ENCODE measurements at places on chromosomes 13 and 19. TPM values are rescaled to one million over a fixed set of nuclear protein-coding genes. Genes with fewer than 3 reads are reported as not detected.
A peak's percentile ranks its signal among the peaks of the same experiment; 100 is the strongest.

Gene NLRP7
- total RNA-seq = not detected

DNA sequence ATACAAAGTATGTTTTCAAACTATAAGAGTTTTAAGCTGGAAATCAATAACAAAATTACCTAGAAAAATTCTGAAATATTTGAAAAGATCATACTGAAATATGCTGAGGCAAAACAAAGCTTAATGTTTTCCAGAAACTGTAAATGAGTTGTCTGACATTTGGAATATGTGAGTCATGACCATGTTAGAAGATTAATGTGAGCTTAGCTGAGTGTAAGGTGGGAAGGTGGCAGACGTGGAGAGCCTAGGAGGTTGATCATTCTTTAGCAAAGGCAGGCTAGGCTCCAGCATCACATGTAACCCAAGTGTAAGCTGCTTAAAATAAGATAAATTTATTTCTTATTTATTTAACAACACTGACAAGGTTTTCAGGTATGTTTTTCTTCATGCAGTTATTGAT is 2086.1 kb upstream of the PCDH20 start:
- no peaks in the 10 kb centered on the region for H3K27me3 ChIP-seq
- H3K4me3 ChIP-seq = no peak overlapping the region
- H3K36me3 ChIP-seq = no peaks in the 10 kb centered on the region

DNA sequence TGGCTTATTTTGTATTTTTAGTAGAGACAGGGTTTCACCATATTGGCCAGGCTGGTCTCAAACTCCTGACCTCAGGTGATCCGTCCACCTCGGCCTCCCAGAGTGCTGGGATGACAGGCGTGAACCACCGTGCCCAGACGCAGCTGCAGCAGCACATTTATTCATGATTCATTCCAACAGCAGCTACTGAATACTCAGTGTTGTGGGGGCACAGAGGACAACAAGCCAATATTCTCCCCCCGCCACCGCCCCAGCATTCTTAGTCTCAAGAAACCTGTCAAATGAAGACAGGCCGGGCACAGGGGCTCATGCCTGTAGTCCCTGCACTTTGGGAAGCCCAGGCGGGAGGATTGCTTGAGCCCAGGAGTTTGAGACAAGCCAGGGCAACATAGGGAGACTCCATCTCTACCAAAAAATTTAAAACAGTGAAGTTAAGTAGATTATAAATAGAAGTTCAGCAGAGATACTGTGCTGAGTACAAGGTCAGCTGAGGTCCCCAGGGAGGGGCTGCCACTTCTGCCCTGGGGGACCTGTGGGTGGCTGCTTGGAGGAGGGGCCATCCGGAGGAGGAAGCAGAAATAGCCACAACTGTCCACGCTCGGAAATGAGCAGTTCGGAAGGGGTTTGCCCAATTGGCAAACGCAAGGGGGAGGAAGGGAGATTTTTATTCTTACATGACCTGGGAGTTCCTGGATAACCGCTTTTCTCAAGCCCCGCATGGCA is 4.3 kb downstream of the DOT1L start:
- no peaks in the 10 kb centered on the region for H3K36me3 ChIP-seq
- peaks cover 87% of the 10 kb centered on the region for H3K4me1 ChIP-seq
- peak; percentile 85 for DNase-seq
- peak overlapping the region; percentile 94 for H3K27ac ChIP-seq
- H3K4me3 ChIP-seq = peak overlapping the region; percentile 22
- no peaks in the 10 kb centered on the region for H3K27me3 ChIP-seq

GRCh38 chr13:107977071-107977574 is 238.2 kb downstream of the LIG4 start:
- no peak for DNase-seq
- no peak overlapping the region for H3K27ac ChIP-seq
- H3K4me3 ChIP-seq = no peak overlapping the region

Gene SLC10A2
- not detected for total RNA-seq

DNA sequence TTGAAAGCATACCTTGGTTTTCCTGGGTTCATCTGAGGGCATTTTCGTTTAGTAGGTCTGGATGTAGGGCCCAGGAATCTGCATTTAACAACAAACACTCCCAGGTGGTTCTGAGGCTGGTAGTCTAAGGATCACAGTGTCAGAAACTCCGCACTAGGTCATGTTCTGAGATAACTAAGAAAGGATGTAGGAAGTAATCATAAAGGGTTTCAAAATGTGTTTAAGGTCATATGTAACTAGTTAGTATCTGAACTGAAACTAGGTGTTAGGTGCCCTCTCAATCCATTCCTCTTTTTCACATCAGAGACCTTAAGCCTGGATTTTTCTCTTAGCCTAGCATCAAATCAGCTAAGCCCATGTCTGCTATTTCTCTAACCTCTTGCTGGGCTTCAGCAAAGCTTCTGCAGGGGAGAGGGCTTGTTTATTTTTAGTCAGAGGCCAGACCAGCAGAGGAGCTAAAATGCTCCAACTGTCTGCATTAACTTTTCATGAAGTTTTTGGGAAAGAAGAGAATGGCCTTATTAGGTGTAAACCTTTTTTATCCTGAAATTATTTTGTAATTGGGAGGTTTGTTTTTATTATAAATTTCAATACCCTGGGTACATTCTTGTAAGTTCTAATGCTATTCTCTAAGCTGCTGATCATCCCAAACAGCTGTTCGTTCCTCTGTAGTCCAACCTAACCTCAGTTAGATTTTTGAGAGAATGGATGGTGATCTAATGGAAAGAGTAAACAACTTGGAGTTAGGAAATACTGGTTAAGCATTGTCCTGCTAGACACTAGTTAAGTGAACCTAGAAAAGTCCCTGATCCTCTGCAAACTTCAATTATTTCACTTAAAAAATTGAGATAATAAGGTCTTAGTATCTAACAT is 262.8 kb upstream of the RFC3 start:
- no peaks in the 10 kb centered on the region for H3K27me3 ChIP-seq
- no peaks in the 10 kb centered on the region for H3K36me3 ChIP-seq
- H3K4me1 ChIP-seq = peaks cover 14% of the 10 kb centered on the region

- H3K4me1 ChIP-seq = peaks cover 6% of the 10 kb centered on the region
- no peak overlapping the region for H3K27ac ChIP-seq
- H3K4me3 ChIP-seq = peak overlapping the region; percentile 81
- H3K27me3 ChIP-seq = peaks cover 12% of the 10 kb centered on the region
Observed at GRCh38 chr19:53466726-53467484, 628 bp upstream of the ZNF813 start.

Gene NLRP5
- not detected for total RNA-seq

DNA sequence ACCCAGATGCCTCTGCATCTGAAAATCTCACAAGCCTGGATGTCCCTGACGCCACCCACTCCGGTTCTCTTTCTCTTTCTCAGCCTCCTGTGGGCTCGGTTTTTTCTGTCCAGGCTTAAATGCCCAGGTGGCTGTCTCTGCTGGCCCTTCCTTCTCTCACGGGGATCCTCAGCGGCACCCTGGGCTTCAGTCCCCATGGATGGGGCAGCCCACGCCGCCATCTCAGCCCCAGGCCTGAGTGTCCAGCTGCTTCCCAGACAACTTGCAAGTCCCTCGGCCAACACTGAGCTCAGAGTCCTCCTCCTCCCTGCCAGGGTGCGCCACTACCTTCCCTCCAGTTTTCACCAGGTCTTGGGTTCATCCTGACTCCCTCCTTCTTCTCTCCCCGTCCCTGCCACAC is 6.4 kb downstream of the FBN3 start:
- no peak for DNase-seq
- peaks cover 27% of the 10 kb centered on the region for H3K27me3 ChIP-seq
- peaks cover 10% of the 10 kb centered on the region for H3K4me1 ChIP-seq
- H3K27ac ChIP-seq = no peak overlapping the region

Gene APLP1
- 13.8 TPM for total RNA-seq

GRCh38 chr13:68872338-68872737 is 1235.3 kb upstream of the ATXN8OS start:
- H3K27me3 ChIP-seq = no peaks in the 10 kb centered on the region
- no peak overlapping the region for H3K27ac ChIP-seq
- no peaks in the 10 kb centered on the region for H3K4me1 ChIP-seq
- H3K4me3 ChIP-seq = no peak overlapping the region
- no peak for DNase-seq

- no peaks in the 10 kb centered on the region for H3K4me1 ChIP-seq
- H3K27me3 ChIP-seq = no peaks in the 10 kb centered on the region
- H3K4me3 ChIP-seq = no peak overlapping the region
- no peak overlapping the region for H3K27ac ChIP-seq
Observed at GRCh38 chr13:20407759-20408158, 117.9 kb downstream of the CRYL1 start.

Gene TMTC4
- total RNA-seq = 9.4 TPM

Data from heart right ventricle (tissue), 16 donors.